ENCODE measurements at places on chromosomes 3 and 15. TPM values are rescaled to one million over a fixed set of nuclear protein-coding genes. Genes with fewer than 3 reads are reported as not detected.

Gene ASTE1
- total RNA-seq: 10.2 TPM

Gene CCDC39
- total RNA-seq: not detected

Gene SRGAP3
- total RNA-seq: 3.0 TPM

Gene APOD
- 2.4 TPM for total RNA-seq

Gene IL12A
- total RNA-seq: not detected

Gene SCAANT1
- total RNA-seq: not detected

Gene GAP43
- total RNA-seq: not detected

Gene CRYGS
- total RNA-seq: 7.1 TPM

Gene TGM4
- not detected for total RNA-seq

Gene CACNA2D2
- 3.3 TPM for total RNA-seq

Gene C3orf38
- 41.7 TPM for total RNA-seq

DNA sequence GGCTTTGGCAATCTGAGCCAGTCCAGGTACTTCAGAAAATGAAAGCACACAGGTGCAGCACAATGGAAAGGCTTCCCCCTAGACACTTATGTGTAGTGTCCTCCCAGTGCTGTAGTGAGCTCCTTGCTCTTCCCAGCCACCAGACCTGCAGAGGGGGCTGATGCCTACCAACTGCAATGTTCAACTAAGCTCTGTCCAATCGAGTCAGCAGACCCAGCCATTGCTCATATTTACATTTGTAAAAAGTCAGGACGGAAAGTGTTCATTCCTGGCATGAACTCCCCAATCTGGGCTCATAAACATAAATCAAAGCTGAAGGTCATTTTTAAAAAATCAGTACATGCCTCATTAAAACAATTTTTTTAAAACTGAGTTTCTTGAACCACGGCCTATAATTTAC, 73.0 kb downstream of the FOXP1 start:
- peaks cover 9% of the 10 kb centered on the region for H3K4me1 ChIP-seq
- H3K4me3 ChIP-seq: peak overlapping the region; percentile 4
- H3K27ac ChIP-seq: no peak overlapping the region
- no peaks in the 10 kb centered on the region for H3K36me3 ChIP-seq
- no peaks in the 10 kb centered on the region for H3K27me3 ChIP-seq
- no peak for DNase-seq

GRCh38 chr3:71195492-71195891, 388.0 kb downstream of the FOXP1 start:
- DNase-seq: no peak
- H3K36me3 ChIP-seq: peaks cover 5% of the 10 kb centered on the region
- peak overlapping the region; percentile 4 for H3K27ac ChIP-seq
- H3K4me1 ChIP-seq: peaks cover 67% of the 10 kb centered on the region
- H3K4me3 ChIP-seq: no peak overlapping the region

- peaks cover 8% of the 10 kb centered on the region for H3K36me3 ChIP-seq
- peak overlapping the region; percentile 91 for H3K27ac ChIP-seq
- H3K27me3 ChIP-seq: no peaks in the 10 kb centered on the region
- DNase-seq: no peak
- H3K4me1 ChIP-seq: peaks cover 96% of the 10 kb centered on the region
These were observed 31.9 kb downstream of the CMTM7 start for GRCh38 chr3:32423534-32423933.

DNA sequence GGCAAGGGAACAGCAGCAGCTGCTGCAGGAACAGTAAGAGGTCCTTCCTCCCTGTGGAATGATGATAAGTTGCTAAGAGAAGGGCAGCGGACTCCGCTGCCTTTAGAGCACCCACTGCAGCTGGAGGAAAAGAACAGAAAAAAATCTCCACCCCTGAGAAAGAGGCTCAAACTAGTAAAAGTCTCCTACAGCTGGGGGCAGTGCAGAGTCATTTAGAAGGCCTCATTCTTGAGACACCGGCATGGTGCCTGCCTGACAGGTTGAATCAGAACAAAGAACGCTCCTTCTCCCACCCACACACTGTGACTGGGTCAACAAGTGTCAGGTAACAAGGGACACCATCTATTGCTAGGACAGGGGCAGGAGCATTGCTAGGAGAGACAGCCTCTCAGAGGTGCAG, 188.4 kb downstream of the ABHD5 start:
- H3K4me3 ChIP-seq: no peak overlapping the region
- no peak overlapping the region for H3K27ac ChIP-seq
- no peaks in the 10 kb centered on the region for H3K4me1 ChIP-seq
- no peaks in the 10 kb centered on the region for H3K36me3 ChIP-seq
- peak; percentile 8 for DNase-seq

GRCh38 chr3:126936853-126937425, 46.0 kb upstream of the PLXNA1 start:
- DNase-seq: no peak
- H3K27me3 ChIP-seq: no peaks in the 10 kb centered on the region
- no peaks in the 10 kb centered on the region for H3K36me3 ChIP-seq
- no peak overlapping the region for H3K27ac ChIP-seq
- H3K4me1 ChIP-seq: no peaks in the 10 kb centered on the region
- no peak overlapping the region for H3K4me3 ChIP-seq

- DNase-seq: no peak
- H3K27ac ChIP-seq: no peak overlapping the region
- H3K36me3 ChIP-seq: no peaks in the 10 kb centered on the region
These were observed 7.0 kb upstream of the DNAJB8 start for GRCh38 chr3:128473737-128474136.

DNA sequence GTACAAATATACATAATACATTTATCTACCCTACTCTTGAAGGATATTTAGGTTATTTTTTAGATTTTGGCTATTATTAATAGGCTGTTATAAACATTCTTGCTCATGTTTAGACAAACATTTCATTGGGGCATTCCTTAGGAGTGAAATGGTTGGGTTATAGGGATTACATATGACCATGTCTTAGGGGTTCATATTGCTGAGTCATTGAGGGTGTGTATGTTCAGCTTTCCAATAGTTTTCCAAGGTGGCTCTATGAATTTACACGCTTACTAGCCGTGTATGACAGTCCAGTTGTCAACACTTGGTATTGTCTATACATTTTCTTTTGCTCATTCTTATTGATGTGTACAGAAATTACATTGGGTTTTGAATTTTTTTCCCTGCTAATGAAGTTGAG, 125.8 kb downstream of the OXSM start:
- H3K36me3 ChIP-seq: no peaks in the 10 kb centered on the region
- no peak overlapping the region for H3K27ac ChIP-seq
- peaks cover 20% of the 10 kb centered on the region for H3K27me3 ChIP-seq
- H3K4me3 ChIP-seq: no peak overlapping the region
- H3K4me1 ChIP-seq: peaks cover 5% of the 10 kb centered on the region

DNA sequence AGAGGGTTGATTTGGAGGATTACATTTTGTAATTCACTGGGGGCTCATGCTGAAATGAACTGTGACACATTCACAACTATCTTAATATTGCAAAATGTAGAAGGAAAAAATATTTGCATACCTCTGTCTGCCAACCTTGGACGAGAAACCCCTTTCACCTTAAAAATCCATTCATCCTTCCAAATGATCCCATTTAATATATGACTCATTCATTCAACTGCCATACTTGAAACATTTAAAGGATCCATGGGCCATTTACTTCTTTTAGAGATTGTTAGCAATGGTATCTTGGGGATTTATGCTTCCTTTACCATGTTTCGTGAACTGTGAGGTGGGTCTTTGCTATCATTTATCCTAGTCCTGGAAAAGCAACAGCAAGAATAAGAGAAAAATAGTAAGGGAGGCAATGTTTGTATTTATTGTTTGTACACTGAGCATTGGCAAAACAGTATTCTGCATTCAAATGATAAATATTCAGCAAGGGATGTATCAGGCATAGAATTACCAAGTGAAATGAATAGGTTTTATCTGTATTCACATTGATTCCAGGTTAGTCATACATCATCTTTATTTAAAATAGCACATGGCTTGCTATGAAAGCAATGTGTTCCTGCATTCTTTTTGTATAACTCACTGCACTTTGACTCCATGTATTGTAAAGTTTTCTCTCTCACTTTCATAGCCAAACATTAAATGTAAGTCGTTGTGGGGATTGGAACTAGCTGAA, 378.1 kb downstream of the NSUN3 start:
- H3K36me3 ChIP-seq: no peaks in the 10 kb centered on the region
- no peaks in the 10 kb centered on the region for H3K27me3 ChIP-seq
- DNase-seq: no peak

GRCh38 chr3:134955874-134956273, 160.8 kb downstream of the EPHB1 start:
- H3K36me3 ChIP-seq: no peaks in the 10 kb centered on the region
- no peaks in the 10 kb centered on the region for H3K27me3 ChIP-seq
- DNase-seq: no peak
- no peaks in the 10 kb centered on the region for H3K4me1 ChIP-seq

DNA sequence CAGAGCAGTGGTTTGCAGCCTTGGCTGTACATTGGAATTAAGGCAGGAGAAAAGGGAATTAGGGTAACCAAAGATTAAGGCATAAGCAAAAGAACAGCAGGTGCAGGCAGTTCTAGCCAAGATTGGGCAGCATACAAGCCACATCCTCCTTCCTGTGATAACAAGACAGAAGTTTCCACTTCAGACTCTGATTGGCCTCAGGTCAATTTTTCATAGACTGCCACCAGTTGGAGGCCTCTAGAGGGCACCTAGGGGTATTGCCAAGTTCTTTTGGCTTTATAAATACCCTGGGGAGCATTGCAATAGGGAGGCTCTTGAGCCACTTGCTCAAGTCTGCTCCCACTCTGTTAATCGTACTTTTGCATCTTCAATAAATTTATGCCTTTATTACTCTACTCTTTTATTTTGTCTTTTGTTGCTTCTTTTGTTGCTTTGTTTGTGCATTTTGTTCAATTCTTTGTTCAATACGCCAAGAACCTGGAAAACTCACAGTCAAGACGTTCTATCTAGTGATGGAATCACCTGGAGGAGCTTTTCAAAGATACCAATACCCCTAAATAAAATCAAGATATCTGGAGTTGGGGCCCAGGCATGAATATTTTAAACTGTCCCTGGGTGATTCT, 32.2 kb upstream of the FMN1 start:
- H3K4me1 ChIP-seq: peaks cover 5% of the 10 kb centered on the region
- no peak overlapping the region for H3K27ac ChIP-seq
- no peak overlapping the region for H3K4me3 ChIP-seq
- H3K36me3 ChIP-seq: no peaks in the 10 kb centered on the region
- H3K27me3 ChIP-seq: peaks cover 2% of the 10 kb centered on the region
- DNase-seq: peak; percentile 60

GRCh38 chr3:12983319-12983718, 89.9 kb downstream of the IQSEC1 start:
- no peaks in the 10 kb centered on the region for H3K27me3 ChIP-seq
- no peak overlapping the region for H3K27ac ChIP-seq

DNA sequence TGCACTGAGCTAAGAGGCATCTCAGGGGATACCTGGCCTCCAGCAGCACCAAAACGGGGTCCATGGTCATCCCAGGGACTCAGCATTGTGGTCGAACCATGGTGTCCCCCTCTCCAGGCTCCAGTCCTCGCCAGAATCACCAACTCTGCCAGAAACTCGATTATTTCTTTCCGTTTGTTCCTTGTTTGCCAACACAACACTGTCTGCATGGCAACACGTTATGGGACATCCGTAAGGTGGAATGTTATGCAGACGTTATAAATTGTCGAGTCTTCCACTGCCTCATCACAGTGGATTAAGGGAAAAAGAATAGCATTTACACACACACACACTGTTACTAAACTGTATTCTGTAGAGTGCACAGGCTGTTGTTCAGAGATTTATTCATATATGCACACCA, 52.5 kb upstream of the RPL32 start:
- no peak for DNase-seq
- H3K27ac ChIP-seq: no peak overlapping the region
- H3K27me3 ChIP-seq: peaks cover 8% of the 10 kb centered on the region
- peaks cover 12% of the 10 kb centered on the region for H3K4me1 ChIP-seq
